Endothelial cell of umbilical vein (primary cell): ENCODE measurements at places on chromosomes 1 and 21. TPM values are rescaled to one million over a fixed set of nuclear protein-coding genes. Genes with fewer than 3 reads are reported as not detected.

The DIO1 gene
- polyA plus RNA-seq, result not detected in 2 replicates

The AMPD1 gene
- polyA plus RNA-seq, result not detected in 2 replicates

The NR1I3 gene
- not detected in 2 replicates for polyA plus RNA-seq

The TMPRSS15 gene
- polyA plus RNA-seq, result not detected in 2 replicates

The HPDL gene
- 3.4 and 3.7 TPM in 2 replicates for polyA plus RNA-seq

The CLDN19 gene
- not detected in 2 replicates for polyA plus RNA-seq

The ADAR gene
- polyA plus RNA-seq, result 79.6 and 88.2 TPM in 2 replicates

The PPIAL4G gene
- polyA plus RNA-seq, result not detected in 2 replicates

The NPHS2 gene
- not detected in 2 replicates for polyA plus RNA-seq

The HSD11B1 gene
- not detected in 2 replicates for polyA plus RNA-seq

The RUNX3 gene
- not detected in 2 replicates for polyA plus RNA-seq

The GJA8 gene
- polyA plus RNA-seq, result not detected in 2 replicates

The ARHGAP29 gene
- polyA plus RNA-seq, result 47.2 and 56.3 TPM in 2 replicates

The LCE2B gene
- not detected in 2 replicates for polyA plus RNA-seq

The ZNF683 gene
- not detected in 2 replicates for polyA plus RNA-seq
